ENCODE measurements at places on chromosomes 4 and X.

- no peak overlapping the region for H3K4me3 ChIP-seq
- H3K36me3 ChIP-seq = no peaks in the 10 kb centered on the region
- no peak overlapping the region for H3K27ac ChIP-seq
- peak; percentile 85 for DNase-seq
Measured at GRCh38 chr4:26022346-26023202, 108.6 kb downstream of the SMIM20 start.

- H3K27ac ChIP-seq = no peak overlapping the region
- DNase-seq = no peak
- no peaks in the 10 kb centered on the region for H3K36me3 ChIP-seq
- H3K27me3 ChIP-seq = no peaks in the 10 kb centered on the region
- no peaks in the 10 kb centered on the region for H3K4me1 ChIP-seq
- no peak overlapping the region for H3K4me3 ChIP-seq
Measured at GRCh38 chr4:40592034-40592433, 37.6 kb downstream of the RBM47 start.

DNA sequence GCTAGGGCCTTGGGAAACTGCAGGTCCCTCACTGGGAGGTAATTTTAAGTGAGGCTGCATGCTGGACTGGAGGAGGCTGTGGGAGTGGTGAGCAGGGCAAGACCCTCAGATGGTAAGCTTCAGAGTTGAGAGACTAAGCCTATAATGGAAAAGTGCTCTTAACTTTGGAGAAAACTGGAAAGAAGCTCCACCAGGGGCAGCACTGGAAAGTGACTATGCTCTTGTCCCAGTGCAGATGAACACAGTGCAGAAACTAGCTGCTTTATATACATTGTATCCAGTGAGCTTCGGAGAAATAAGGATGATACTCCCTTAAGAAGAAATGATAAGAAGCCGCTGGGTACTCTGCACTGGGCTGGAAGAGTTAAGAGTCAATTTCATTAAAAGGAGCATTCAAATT, 3.2 kb upstream of the MAGEB2 start:
- no peaks in the 10 kb centered on the region for H3K36me3 ChIP-seq
- no peaks in the 10 kb centered on the region for H3K27me3 ChIP-seq
- no peak overlapping the region for H3K27ac ChIP-seq
- no peaks in the 10 kb centered on the region for H3K4me1 ChIP-seq
- H3K4me3 ChIP-seq = no peak overlapping the region
- no peak for DNase-seq

- H3K27me3 ChIP-seq = no peaks in the 10 kb centered on the region
- DNase-seq = peak; percentile 74
- no peak within 1 kb of the TSS for H3K4me3 ChIP-seq
- peak within 1 kb of the TSS; percentile 80 for H3K27ac ChIP-seq
- no peaks in the 10 kb centered on the region for H3K36me3 ChIP-seq
Measured at GRCh38 chr4:41538017-41538733, at the start of gene LIMCH1. TSS of gene LIMCH1 (plus strand) at chr4:41538157. CDS start at chr4:41605996, 67,839 bp downstream.

DNA sequence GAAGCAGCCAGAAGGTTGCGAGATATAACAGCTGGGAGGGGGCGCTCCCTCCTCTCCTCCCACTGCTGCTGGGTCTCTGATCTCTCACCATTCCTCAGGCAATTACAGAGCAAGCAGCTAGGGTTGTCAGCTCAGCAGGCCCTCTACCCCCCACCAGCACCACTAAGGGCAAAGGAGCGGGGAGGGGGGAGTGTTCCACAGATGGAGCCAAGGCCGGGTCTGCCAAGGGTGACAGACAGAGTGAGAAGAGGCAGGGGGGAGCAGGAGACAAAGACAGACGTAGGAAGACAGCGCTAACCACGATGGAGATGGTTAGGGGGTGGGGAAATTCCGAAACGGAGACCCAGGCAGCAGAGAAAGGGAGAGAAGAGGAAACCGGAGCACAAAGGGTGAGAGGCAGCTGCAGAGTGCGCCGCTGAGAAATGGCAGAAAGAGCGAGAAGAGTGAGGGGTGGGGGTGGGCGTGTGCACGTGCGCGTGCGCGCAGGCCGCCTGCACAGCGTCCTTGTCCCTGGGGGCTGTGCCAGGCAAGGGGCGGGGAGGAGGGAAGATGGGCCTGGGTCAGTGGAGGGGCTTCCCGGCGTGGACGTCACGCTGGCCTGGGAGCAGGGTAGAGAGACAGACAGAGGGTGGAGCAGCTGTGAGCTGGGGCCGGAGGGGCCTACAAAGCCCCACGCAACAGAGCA, 6.9 kb downstream of the L1CAM start:
- H3K4me1 ChIP-seq = no peaks in the 10 kb centered on the region
- DNase-seq = peak; percentile 4

GRCh38 chrX:68631336-68631735, 16.1 kb upstream of the STARD8 start:
- H3K27me3 ChIP-seq = peaks cover 2% of the 10 kb centered on the region
- H3K36me3 ChIP-seq = no peaks in the 10 kb centered on the region
- no peak overlapping the region for H3K27ac ChIP-seq

- no peak overlapping the region for H3K4me3 ChIP-seq
- no peak for DNase-seq
- H3K27me3 ChIP-seq = no peaks in the 10 kb centered on the region
- H3K27ac ChIP-seq = no peak overlapping the region
- no peaks in the 10 kb centered on the region for H3K36me3 ChIP-seq
Measured at GRCh38 chr4:145207934-145208333, 27.5 kb upstream of the OTUD4 start.

DNA sequence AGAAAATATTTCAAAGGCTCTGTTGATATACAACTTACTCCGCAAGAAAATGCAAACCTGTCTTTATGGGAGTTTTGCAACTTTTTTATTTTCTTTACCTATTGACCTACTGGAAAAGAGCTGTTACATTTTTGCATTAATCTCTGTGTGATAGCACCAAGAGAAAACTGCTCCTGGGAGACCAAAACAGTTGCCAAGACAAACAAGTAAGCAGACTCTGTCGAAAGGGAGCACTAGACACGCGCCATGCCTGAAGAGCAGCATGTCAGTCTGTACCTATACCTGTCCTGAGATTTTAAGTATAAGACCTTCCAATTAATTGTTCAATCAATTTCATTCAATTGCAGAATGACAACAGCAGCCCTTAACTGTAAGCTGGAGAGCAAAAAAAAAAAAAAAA, 56.0 kb upstream of the TECRL start:
- no peaks in the 10 kb centered on the region for H3K27me3 ChIP-seq
- H3K27ac ChIP-seq = no peak overlapping the region
- H3K4me1 ChIP-seq = no peaks in the 10 kb centered on the region
- no peak overlapping the region for H3K4me3 ChIP-seq

DNA sequence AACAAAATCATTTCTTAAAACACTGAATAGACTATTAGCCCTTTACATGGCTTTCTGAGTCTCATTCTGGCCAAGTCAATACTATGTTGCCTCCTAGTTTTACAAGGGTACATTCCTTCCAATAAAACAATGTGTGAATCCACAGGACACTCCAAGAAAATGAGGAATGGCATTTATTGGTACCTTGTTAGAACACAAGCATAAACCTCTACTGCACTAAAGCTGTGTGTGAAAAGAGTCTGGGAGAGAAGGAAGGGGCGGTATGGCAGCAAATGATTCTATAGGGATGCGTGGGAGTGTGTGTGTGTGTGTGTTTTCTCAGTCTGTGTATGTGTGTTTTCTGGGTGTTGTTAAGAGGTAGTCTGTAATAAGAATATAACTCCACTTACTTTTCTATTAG, 48.9 kb downstream of the CXCL1 start:
- DNase-seq = no peak
- H3K4me3 ChIP-seq = no peak overlapping the region
- H3K36me3 ChIP-seq = no peaks in the 10 kb centered on the region

DNA sequence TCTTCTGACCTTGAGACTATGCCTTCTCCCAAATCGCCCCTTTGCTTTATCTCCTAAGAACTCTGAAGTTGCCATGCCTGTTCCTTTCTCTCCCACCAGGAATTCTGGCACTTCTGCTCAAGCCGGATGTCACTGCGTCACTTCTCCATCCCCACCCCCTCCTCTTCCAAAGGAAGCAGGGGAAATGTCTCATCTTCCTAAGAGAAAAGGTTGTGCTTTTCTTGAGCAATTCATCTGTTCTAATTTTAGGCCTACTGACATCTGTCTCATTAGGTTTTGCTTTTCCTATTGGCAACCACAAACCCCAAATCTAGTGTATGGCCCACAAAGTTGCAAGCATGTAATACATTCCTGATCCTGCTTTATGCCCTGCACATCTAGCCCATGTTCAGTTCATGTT, 163.1 kb upstream of the PLAC1 start:
- H3K27me3 ChIP-seq = no peaks in the 10 kb centered on the region
- H3K27ac ChIP-seq = no peak overlapping the region
- no peaks in the 10 kb centered on the region for H3K4me1 ChIP-seq
- no peak overlapping the region for H3K4me3 ChIP-seq

GRCh38 chrX:136154998-136155397, 7.7 kb downstream of the FHL1 start:
- H3K36me3 ChIP-seq = no peaks in the 10 kb centered on the region
- H3K4me3 ChIP-seq = no peak overlapping the region
- no peak overlapping the region for H3K27ac ChIP-seq

GRCh38 chr4:15926486-15926885, 12.1 kb downstream of the FGFBP1 start:
- no peak overlapping the region for H3K4me3 ChIP-seq
- H3K36me3 ChIP-seq = no peaks in the 10 kb centered on the region
- no peak for DNase-seq
- no peaks in the 10 kb centered on the region for H3K4me1 ChIP-seq
- H3K27me3 ChIP-seq = no peaks in the 10 kb centered on the region
- H3K27ac ChIP-seq = no peak overlapping the region

- no peak for DNase-seq
- H3K27ac ChIP-seq = no peak overlapping the region
- no peak overlapping the region for H3K4me3 ChIP-seq
- no peaks in the 10 kb centered on the region for H3K36me3 ChIP-seq
- no peaks in the 10 kb centered on the region for H3K27me3 ChIP-seq
Measured at GRCh38 chr4:4730249-4730648, 129.2 kb upstream of the MSX1 start.

GRCh38 chr4:6021831-6022606, 3.8 kb upstream of the C4orf50 start:
- H3K36me3 ChIP-seq = no peaks in the 10 kb centered on the region
- H3K4me3 ChIP-seq = no peak overlapping the region
- no peak for DNase-seq
- no peaks in the 10 kb centered on the region for H3K4me1 ChIP-seq

GRCh38 chrX:69100478-69100877, 64.8 kb downstream of the PJA1 start:
- H3K36me3 ChIP-seq = no peaks in the 10 kb centered on the region
- H3K27ac ChIP-seq = no peak overlapping the region
- no peak for DNase-seq
- no peaks in the 10 kb centered on the region for H3K4me1 ChIP-seq

GRCh38 chr4:77349364-77349763, 192.4 kb downstream of the CCNG2 start:
- H3K4me3 ChIP-seq = no peak overlapping the region
- H3K27me3 ChIP-seq = no peaks in the 10 kb centered on the region
- DNase-seq = no peak
- no peaks in the 10 kb centered on the region for H3K36me3 ChIP-seq
- H3K4me1 ChIP-seq = no peaks in the 10 kb centered on the region
- no peak overlapping the region for H3K27ac ChIP-seq

- DNase-seq = no peak
- no peaks in the 10 kb centered on the region for H3K36me3 ChIP-seq
- no peak overlapping the region for H3K4me3 ChIP-seq
- no peak overlapping the region for H3K27ac ChIP-seq
- no peaks in the 10 kb centered on the region for H3K27me3 ChIP-seq
Measured at GRCh38 chr4:15990570-15991285, 27.8 kb upstream of the FGFBP2 start.

DNA sequence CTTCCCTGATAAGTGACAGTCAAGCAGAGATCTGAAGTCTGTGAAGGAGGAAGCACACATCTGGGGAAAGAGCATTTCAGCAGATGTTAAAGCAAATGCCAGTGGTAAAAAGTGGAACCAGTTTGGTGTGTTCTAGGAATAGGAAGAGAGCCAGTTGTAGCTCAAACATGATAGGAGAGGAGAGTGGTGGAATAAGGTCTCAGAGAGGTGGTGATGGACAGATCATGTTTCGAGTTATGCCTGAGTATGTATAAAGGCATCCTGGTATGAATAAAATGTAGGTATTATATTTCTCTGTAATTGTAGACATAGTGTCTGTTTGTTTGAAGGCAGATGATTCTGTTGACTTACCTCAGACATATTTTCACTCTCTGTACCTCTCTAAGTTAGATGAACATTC, 89.1 kb downstream of the LARP7 start:
- no peaks in the 10 kb centered on the region for H3K27me3 ChIP-seq
- H3K4me1 ChIP-seq = no peaks in the 10 kb centered on the region
- no peak overlapping the region for H3K4me3 ChIP-seq

- H3K4me1 ChIP-seq = no peaks in the 10 kb centered on the region
- H3K27ac ChIP-seq = no peak overlapping the region
- no peaks in the 10 kb centered on the region for H3K27me3 ChIP-seq
- DNase-seq = no peak
- H3K4me3 ChIP-seq = no peak overlapping the region
Measured at GRCh38 chrX:54817220-54817820, 9.8 kb downstream of the MAGED2 start.

GRCh38 chr4:47668810-47669408, 169.0 kb downstream of the CORIN start:
- H3K36me3 ChIP-seq = no peaks in the 10 kb centered on the region
- peak; percentile 33 for DNase-seq
- H3K4me3 ChIP-seq = no peak overlapping the region

- H3K4me1 ChIP-seq = no peaks in the 10 kb centered on the region
- no peak for DNase-seq
- no peak overlapping the region for H3K4me3 ChIP-seq
- H3K27me3 ChIP-seq = no peaks in the 10 kb centered on the region
- no peak overlapping the region for H3K27ac ChIP-seq
- no peaks in the 10 kb centered on the region for H3K36me3 ChIP-seq
Measured at GRCh38 chr4:93700571-93700970, 128.0 kb upstream of the ATOH1 start.

DNA sequence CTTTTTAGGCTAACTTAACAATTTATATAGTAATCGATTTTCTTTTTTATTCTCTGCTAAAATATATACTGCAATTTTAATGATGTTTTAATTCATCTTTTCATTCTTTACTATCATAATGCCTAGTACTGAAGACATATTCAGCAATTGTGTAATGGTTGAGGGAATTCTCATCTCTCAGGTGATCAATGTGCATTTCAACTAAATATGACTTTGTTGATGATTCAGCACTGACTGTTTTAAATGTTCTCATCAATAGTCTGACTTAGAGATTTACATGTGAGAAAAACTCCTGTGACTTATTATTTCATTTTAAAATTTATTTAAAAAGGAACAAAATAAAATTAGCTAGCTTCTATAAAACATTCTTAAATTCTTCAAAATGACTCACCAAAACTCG, 1450.3 kb downstream of the STIM2 start:
- H3K4me3 ChIP-seq = no peak overlapping the region
- no peak overlapping the region for H3K27ac ChIP-seq

GRCh38 chr4:27088491-27088890, 227.8 kb downstream of the STIM2 start:
- no peak overlapping the region for H3K4me3 ChIP-seq
- DNase-seq = no peak
- H3K4me1 ChIP-seq = peaks cover 6% of the 10 kb centered on the region

All from lung (tissue), 17 donors.